ENCODE measurements at places on chromosomes 13 and 19. TPM values are rescaled to one million over a fixed set of nuclear protein-coding genes. Genes with fewer than 3 reads are reported as not detected.

The NBEA gene
- total RNA-seq, result 21.5 TPM

The VSTM1 gene
- 0.65 TPM for total RNA-seq

The ZNF814 gene
- 90.7 TPM for total RNA-seq

The SYNE4 gene
- 20.8 TPM for total RNA-seq

The MATK gene
- total RNA-seq, result 21.5 TPM

The PRR20E gene
- total RNA-seq, result not detected

The ZNF471 gene
- 0.74 TPM for total RNA-seq

The STARD13 gene
- 2.9 TPM for total RNA-seq

The ACOD1 gene
- not detected for total RNA-seq

The APOE gene
- 629 TPM for total RNA-seq

GRCh38 chr13:102776271-102776670, 2.7 kb upstream of the TEX30 start:
- DNase-seq, result no peak

GRCh38 chr13:52091473-52091872, 37.4 kb downstream of the NEK5 start:
- no peak for DNase-seq

GRCh38 chr13:25692099-25692498, 320.3 kb downstream of the ATP8A2 start:
- DNase-seq, result no peak

- no peak for DNase-seq
These were observed 6.8 kb downstream of the ADPRHL1 start for GRCh38 chr13:113446488-113446854.

DNA sequence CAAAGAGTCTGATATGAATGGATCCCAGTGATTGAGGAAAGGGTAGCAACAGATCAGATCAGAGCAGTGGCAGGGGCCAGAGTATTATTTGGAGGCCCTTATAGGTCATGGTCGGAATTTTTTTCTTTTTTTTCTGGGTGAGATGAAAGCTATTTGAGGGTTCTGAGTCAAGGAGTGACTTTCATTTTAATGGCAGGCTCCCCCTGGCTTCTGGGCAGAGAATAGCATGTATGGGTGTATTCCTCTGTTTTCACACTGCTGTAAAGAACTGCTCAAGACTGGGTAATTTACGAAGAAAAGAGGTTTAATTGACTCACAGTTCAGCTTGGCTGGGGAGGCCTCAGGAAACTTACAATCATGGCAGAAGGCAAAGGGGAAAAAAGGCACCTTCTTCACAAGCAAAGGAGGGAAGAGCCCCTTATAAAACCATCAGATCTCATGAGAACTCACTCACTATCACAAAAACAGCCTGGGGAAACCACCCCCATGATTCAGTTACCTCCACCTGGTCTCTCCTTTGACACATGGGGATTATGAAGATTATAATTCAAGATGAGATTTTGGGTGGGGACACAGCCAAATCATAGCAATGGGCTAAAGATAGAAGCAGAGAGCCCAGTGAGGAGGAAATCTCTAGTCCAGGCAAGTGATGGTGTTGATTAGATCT, 3.0 kb upstream of the SLC6A16 start:
- DNase-seq, result no peak

DNA sequence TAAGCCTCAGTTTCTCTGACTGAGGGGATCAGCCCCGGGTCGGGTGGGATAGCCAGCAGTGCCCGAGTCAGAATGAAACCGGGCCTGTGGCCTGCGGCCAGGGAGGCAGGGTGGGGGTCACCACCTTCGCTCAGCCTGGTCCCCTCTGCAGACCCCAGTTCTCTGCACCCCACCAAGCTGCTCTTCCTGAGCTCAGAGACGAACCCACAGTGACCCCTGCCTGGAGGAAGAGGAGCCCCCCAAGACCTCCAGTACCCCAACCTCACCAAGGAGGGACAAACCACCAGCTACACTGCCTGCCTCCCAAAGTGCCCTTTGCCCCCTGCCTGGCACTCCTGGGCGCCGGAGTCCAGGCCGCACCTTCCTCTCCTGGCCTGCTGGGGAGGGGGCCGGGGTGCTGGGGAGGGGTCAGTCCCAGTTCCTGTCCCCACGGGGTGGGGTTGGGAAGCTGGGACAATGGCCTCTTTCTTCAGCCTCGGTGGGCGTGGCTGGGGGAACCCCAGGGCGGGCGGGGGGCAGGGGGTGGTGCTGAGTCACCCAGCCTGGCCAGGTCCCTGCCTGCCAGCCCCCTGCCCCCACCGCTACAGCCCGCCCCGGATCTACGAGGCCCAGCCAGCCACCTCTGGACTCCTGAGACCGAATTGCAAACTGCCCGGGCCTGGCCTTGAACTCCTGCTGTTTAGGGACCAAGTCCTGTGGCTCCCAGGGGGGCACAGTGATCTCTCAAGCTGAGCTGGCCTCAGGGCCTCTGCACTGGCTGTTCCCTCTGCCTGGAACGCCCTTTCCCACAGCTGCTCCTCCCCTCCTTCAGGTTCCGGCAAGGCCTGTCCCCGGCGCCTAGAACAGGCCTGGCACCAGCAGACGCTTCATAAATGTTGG, 14.3 kb downstream of the ZBTB7A start:
- DNase-seq, result no peak

DNA sequence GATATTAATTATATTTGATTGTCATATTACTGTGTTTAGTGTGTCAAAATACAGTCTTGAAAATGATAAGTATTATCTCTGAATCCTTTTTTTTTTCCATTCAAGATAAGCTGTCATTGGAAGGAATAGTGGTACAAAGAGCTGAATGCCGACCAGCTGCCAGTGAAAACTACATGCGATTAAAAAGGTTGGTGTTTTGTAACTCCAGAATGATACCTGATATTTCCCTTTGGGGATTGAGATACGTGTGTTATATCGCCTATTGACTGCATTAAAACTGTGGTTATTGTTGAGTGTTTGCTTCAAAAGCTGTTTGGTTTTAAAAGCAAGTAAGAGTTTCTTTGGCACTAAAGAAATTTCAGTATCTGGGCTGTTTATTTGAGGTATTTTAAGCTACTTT, 6.5 kb upstream of the KCTD4 start:
- no peak for DNase-seq

DNA sequence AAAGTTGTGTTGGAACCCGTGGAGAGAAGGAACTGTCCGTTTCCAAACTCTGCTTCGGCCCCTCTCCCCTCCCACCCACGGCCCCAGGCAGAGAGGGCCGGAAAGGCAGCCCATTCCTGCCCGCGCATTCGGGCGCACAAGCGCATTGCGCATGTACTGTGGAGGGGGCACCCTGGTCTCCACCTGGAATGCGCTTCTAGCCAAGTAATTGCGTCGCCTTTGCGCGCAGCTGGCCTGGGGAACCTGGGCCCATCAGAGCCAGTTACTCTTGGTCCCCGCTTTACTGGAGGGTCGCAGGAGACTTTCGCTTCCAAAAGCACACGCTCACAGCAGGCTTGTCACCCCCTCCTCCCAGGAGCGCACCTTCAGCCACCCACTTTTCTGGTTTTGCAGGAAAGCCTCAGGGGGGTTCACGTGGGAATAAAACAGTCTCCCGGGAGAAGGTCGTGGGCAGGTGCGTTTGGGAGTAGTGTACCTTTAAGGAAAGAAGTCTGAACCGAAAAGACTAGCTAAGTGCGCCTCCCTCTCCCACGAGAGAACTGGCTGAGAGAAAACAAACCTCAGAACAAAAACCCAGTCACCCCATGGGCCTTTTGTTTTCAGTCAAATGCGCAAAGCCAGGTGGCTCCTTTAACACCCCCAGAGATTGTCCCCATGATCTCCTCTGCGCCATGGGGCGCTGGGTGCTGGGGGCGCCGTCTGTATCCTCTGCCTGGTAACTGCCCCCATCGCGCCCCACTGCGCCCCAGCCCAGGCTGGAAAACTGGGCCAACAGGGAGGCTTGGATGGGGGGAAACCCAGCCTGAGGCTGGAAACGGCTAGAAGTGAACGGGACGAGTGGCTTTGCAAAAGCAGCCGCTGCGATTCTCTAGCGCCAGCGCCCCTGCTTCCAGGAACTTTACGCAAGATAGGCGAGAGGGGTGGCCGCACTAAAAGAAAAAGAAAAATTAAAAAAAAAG, 28.5 kb downstream of the GSX1 start:
- DNase-seq, result no peak

GRCh38 chr13:49265822-49266221, 18.1 kb downstream of the CDADC1 start:
- DNase-seq, result no peak

- no peak for DNase-seq
These were observed 21.1 kb downstream of the ARL11 start for GRCh38 chr13:49649244-49649962.

DNA sequence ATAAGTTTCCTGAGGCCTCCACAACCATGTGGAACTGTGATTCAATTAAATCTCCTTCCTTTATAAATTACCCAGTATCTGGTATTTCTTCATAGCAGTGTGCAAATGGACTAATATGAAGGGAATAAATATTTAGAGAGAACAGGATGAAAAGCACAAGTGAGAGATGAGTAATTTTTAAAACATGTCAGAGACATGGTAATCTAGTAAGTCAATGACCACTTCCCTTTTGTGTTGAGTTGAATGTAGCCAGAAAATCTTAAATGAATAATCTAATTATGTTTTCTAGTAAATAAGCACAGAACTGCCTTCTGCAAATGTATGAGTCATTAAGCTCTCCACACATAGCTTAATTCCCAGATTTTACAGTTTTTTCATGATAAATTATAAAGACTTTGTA, 524.1 kb upstream of the SLITRK5 start:
- DNase-seq, result no peak

- DNase-seq, result no peak
These were observed 34.7 kb upstream of the SLITRK6 start for GRCh38 chr13:85833921-85834320.

DNA sequence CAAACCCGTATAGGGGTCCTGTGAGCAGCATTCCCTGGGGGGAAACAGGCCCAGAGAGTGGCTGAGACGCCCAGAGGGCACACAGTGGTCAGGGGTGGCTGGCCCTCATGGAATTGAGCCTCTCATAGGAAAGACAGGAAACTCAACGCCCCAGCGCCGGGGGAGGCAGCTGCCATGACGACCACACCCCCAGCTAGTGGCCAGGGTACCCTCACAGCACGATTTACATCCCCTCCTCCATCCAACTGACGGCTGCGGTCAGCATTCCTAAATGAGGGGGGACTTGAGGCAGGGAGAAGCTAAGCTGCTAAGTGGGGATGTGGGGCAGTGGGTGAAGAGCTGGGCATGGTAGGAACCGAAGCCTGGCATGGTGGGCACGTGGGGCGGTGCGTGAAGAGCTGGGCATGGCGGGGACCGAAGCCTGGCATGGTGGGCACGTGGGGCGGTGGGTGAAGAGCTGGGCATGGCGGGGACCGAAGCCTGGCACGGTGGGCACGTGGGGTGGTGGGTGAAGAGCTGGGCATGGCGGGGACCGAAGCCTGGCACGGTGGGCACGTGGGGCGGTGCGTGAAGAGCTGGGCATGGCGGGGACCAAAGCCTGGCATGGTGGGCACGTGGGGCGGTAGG, 10.0 kb downstream of the MED16 start:
- DNase-seq, result no peak

DNA sequence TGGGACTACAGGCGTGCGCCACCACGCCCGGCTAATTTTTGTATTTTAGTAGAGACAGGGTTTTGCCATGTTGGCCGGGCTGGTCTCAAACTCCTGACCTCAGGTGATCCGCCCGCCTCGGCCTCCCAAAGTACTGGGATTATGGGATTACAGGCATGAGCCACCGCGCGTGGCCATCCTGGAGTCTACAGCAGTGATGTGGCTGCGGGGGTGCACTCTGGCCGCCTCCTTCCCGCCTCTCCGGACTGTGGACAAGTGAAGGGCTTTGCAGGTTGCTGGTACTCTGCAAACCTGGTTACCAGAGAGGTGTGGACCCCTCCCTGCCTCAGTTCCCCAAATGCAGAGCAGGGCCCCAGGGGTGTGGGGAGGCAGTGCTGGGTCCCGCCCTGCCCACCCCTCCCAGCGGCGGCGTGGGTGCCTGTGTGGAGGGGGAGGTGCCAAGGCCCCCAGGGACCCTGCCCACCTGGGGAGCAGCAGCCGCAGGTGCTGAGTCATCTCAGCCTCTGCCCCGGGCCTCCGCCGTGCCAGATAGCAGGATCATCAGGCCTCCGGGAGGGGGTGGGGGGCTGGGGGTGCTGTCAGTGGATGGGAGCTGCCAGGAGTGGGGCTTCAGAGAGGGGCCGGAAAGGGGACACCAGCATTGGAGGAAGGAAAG, 23.1 kb downstream of the ARID3A start:
- no peak for DNase-seq

DNA sequence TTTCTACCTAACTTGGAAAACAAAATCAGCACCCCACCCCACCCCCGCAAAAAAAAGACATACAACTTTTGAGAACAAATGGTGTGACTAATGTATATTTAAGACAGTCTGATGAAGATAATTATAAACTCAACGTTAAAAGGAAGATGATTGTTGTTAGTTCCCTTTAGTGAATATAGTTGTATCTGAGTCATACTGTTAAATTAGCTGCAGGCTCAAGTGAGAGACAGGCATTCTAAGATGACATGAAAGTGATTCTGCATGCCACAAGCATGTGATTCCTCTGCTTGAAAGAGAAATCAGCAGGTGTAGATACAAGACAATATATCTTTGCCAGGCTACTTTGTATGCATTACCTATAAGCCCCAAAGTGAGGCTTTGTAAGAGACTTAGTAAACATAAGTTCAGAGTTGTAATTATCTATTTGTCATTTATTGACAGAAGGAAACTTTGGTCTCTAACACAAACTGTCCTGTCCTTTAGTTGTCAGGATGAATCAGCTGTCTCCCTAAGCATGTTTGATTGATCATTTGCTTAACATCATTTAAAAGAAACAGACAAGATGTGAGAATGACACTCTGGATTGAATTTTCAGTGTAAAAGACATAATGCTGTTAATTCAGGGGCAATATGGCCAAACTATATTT, 319.4 kb upstream of the HTR2A start:
- DNase-seq, result no peak

GRCh38 chr13:26831336-26831908, 70.8 kb upstream of the GPR12 start:
- no peak for DNase-seq

- no peak for DNase-seq
These were observed 70.4 kb downstream of the SLITRK6 start for GRCh38 chr13:85728811-85729210.

GRCh38 chr13:48542581-48543341, 9.9 kb upstream of the RCBTB2 start:
- no peak for DNase-seq

DNA sequence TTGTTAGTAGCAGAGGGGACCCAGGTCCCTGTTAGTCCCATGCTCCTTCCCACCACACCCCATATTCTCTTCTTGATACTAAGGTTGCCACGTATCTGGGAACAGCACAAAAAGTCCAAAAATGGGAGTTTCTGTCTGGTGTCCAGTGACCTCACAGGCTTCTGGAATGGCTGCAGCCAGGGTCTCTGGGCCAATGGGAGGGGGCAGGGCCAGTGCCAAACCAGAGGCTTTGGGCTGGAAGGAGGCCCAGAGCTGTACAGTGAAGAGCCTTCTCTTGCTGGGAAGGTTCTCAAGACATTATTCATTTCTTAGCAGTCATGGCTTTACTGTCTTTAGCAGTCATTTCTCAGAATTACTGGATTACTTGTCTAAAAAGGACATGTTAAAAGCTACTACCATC, 119.2 kb downstream of the FRY start:
- DNase-seq, result no peak

GRCh38 chr13:84294576-84294975, 412.3 kb upstream of the SLITRK1 start:
- DNase-seq, result no peak
